ENCODE measurements at places on chromosomes 5 and 9.

GRCh38 chr9:129879991-129880653 lies 44.9 kb downstream of the USP20 start:
- DNase-seq: no peak

DNA sequence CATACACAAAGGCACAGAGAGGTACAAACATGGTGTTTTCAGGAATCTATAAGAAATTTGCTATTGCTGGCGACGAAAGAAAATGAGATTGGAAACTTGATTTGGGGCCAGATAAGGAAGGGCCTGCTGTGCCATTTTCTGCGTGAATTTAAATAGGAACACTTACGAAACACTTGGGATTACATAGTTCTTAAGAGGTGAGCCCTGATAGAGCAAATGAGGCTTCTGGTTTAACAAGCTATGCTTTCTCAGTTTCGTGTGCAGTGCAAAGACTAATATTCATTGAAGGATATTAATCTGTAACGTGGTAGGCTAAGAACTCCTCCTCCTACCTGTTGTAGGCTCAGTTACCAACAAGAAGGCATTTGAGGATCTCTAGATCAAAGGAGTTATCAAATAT lies 93.1 kb downstream of the CDK5RAP2 start:
- no peak for DNase-seq

GRCh38 chr5:133977161-133977787 lies 8.8 kb upstream of the C5orf15 start:
- no peak for DNase-seq

GRCh38 chr9:111916234-111916645 lies 19.6 kb downstream of the UGCG start:
- no peak for DNase-seq

GRCh38 chr9:114400219-114400618 lies 12.4 kb upstream of the AKNA start:
- DNase-seq: no peak

DNA sequence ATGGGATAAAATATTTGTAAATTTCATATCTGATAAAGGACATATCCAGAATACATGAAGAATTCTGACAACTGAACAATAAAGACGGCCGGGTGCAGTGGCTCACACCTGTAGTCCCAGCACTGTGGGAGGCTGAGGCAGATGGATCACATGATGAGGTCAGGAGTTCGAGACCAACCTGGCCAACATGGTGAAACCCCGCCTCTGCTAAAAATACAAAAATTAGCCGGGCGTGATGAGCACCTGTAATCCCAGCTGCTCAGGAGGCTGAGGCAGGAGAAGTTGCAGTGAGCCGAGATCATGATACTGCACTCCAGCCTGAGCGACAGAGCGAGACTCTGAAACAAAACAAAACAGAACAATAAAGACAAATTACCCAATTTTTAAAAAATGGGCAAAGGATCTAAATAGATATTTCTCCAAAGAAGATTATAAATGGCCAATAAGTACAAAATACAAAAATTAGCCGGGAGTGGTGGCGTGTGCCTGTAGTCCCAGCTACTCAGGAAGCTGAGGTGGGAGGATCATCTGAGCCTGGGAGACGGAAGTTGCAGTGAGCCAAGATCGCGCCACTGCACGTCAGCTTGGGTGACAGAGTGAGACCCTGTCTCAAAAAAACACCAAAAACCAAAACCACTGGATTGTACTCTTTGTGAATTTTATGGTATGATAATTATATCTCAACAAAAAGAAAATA lies 9.6 kb upstream of the NSD1 start:
- DNase-seq: no peak
